ENCODE measurements at places on chromosomes 12 and 14.

GRCh38 chr14:96624661-96625425 lies 122.7 kb downstream of the PAPOLA start:
- no peak for DNase-seq

GRCh38 chr12:45629292-45629691 lies 100.2 kb upstream of the ARID2 start:
- no peak for DNase-seq

- DNase-seq: no peak
Measured at GRCh38 chr12:70919176-70919575, 1.4 kb downstream of the PTPRR start.

- no peak for DNase-seq
Measured at GRCh38 chr14:33897382-33897781, 53.5 kb downstream of the EGLN3 start.

- no peak for DNase-seq
Measured at GRCh38 chr14:72721083-72721482, 172.8 kb downstream of the DPF3 start.

- DNase-seq: no peak
Measured at GRCh38 chr14:91112194-91112593, 1.7 kb upstream of the DGLUCY start.

DNA sequence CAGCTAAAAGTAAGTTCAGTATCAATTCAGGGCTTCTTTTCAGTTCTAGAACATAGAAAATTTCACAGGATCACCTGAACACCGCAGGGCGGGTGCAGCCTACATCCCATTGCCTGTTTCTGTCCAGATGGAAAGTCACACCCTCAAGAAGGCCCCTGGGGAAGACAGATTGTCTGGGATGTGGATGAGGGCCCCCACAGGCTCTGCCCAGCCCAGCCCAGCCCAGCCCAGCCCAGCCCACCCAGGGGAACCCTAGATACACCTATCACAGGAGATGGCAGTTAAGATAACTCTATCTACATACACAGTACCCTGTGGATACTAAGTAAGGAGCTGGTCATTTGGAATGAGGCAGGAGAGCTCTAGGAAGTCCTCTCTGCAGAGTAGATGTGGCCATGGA lies 68.4 kb downstream of the DPF3 start:
- no peak for DNase-seq

- no peak for DNase-seq
Measured at GRCh38 chr14:22796087-22796707, 19.0 kb downstream of the SLC7A7 start.

GRCh38 chr14:96666088-96666487 lies 131.1 kb upstream of the VRK1 start:
- DNase-seq: no peak

All from activated CD4-positive, alpha-beta T cell treated with anti-CD3 and anti-CD28 coated beads for 1 hour (primary cell).